OCI-M1 (cell line): ENCODE measurements at places on chromosomes 6 and 20.

DNA sequence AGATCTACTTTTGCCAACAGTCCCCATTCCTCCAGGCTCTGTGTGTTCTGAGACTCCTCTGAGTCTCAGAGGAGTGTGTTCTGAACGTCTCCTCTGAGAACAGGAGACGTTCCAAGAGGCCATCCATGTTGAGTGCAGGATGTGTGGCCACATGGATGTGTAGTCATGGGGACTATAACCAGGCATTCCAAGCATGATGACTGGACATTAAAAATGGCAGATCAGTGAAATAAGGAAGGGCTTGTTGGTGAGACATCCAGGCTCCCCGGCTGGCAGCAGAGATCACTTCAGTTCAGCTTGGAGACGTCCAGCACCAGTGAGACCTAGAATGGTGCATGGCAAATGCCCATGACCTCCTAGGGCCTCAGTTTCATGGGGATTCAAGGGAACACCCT lies 34.3 kb upstream of the POU5F1 start:
- no peak for DNase-seq

GRCh38 chr6:24802271-24803059 lies 3.7 kb upstream of the ARMH2 start:
- DNase-seq = no peak

DNA sequence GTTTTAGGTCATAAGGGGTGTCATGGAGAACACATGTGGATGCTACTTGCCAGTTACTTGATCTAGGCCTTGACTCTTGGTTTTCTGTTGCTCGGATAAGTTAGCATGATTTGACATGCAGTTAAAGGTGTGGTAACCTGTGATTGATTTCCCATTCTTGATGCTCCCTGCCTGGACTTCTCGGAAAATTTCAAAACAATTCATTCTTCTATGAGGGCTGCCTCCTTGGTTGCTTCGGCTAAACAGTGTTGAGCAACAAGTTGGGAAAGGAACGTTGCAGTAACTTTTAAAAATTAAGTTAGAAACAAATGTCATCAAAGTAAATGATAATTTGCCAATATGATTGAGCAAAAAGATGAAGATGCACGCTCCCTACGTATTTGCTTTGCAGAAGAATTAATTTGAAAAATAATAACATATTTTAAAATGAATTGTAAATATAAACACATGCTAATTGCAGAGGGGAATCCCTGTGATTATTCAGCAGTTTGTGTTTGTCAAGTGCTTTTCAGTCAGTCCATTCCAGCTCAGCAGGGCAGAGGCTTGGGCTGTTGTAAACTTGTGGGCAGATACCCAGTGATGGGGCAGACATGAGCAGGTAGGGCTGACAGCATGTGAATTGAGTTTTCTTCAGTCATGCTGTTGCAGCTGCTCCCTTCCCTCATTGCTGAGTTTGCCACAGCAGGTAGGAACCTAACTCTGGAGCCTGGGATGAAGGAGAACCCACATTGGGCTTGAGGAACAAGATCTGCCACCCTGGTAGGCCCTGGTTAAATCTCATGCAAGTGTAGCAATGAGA lies 110.2 kb downstream of the ESR1 start:
- DNase-seq = no peak

GRCh38 chr6:109486068-109486467 lies 3.0 kb upstream of the ZBTB24 start:
- no peak for DNase-seq

- no peak for DNase-seq
Observed at GRCh38 chr20:45098103-45098773, 2.7 kb downstream of the KCNS1 start.

- no peak for DNase-seq
Observed at GRCh38 chr20:2140561-2140960, 38.9 kb downstream of the STK35 start.

- no peak for DNase-seq
Observed at GRCh38 chr6:67345946-67346345, 1289.1 kb upstream of the ADGRB3 start.

DNA sequence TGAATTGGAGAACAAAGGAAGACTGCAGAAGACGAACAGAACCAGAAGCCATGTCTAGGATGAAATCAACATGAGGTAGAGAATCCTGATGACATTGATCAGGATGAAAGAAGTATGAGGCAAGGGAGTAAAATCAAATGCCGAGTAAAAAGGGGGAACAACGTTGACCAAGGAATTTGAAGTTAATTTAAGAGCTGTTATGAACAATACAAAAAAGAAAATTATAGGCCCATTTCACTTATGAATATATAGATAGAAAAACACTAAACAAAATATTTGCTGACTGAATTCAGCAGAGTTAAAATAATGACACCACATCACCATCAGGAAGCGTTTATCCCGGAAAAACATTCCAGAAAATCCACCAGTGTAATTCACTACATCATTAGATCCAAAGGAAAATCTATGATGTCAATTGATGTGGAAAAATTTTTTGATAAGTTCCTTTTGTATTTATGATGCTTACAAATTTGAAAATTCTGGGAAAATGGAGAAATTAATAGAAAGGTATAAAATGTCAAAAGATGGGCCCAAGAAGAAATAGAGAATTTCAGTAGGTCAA lies 8.1 kb upstream of the CCN5 start:
- DNase-seq = no peak

GRCh38 chr20:44166008-44166407 lies 21.0 kb downstream of the JPH2 start:
- no peak for DNase-seq

- no peak for DNase-seq
Observed at GRCh38 chr6:149114167-149114566, 203.3 kb upstream of the TAB2 start.

DNA sequence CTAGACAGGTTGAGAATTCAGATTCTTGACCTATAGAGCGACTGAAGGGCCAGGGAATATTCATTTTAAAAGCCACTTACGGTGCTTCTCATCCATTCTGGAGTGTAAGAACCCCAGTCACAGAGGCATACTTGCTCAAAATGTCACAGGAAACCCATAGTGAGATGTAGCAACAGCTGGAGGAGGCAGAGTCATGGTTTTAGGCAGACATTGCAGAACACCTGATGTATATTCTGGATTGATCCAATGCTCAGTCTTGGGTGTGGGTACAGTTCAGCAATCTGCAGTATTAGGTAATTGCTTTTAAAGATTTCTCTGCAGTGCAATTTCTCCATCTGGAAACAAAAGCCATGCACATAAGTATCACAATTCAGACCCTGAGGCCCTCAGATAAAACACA lies 137.4 kb upstream of the SLC22A23 start:
- no peak for DNase-seq

DNA sequence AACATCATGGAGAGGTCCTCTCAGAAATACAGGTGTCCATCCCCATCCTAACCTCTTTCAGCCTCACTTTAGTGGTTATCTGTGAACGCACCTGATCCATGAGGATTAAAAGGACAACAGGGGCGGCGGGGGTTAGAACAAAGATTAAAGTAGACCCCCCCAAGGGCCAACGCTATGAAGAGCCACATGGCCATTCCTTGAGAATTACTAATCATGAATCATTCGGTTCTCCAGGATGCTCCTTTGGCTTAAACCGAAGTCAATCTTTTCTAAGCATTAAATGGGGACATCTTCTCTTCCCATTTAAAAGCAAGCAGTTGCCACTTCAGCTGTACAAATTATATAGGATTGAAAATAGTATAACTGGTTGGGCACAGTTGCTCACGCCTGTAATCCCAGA lies 212.4 kb downstream of the GMPR start:
- no peak for DNase-seq

- no peak for DNase-seq
Observed at GRCh38 chr6:15176816-15177370, 69.0 kb upstream of the JARID2 start.

DNA sequence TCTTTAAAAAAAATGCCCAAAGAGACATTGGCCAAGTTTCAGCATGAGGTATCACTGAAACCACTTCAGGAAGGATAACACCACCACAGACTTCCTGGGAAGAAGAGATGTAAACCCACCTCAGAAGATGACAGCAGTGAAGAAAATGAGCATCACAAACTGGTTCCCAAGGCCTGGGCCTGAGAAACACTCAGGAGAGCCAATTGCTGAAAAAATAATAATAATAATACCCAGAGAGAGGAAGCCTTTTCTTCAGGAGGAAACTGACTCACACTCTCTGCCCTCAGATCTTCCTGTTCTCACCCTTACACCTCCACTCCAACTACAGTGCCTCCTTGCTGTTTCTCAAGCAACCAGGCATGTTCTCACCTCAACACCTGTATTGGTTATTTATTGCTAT lies 68.1 kb upstream of the MAFB start:
- no peak for DNase-seq

DNA sequence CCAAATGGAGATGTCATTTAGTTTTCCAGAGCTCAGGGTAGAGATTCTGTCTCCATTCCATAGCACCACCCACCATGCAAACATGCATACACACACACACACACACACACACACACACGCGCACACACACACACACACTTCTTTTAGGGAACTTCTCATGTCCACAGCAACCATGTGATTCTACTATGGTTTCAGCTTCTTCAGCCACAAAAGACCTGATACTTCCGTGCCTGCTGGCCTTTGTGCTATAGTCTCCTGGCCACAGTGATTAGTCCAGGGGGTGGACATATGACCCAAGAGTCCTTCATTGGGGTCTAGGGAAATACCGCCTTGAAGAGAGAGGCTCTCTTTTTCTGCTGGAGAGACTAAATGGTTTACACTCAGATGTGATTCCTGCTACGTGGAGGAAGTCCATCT lies 53.5 kb downstream of the CARMIL1 start:
- peak; percentile 72 for DNase-seq

DNA sequence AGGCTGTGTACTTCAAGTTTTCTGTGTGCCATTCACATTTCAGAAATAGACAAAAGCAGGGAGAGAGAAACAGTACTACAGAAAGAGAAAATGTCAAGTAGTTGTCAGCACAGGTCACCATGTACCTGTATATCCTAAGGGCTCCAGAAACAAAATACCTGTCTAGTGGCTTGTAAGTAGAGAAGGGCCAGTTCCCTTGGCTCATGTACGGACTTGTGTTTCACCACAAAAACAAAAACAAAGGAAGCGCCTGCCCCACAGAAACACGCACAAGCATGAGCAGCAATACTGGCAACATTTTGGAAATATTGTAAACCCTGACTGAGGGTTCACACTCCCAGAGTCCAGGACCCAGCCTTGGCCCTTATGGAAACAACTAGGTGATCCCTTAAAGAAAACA lies 44.3 kb downstream of the CNKSR3 start:
- no peak for DNase-seq

GRCh38 chr6:133115946-133116345 lies 125.2 kb upstream of the EYA4 start:
- DNase-seq = no peak

GRCh38 chr20:1160496-1160895 lies 24.3 kb downstream of the TMEM74B start:
- DNase-seq = no peak

GRCh38 chr20:25984933-25985332 lies 288.3 kb upstream of the ZNF337 start:
- DNase-seq = no peak

- no peak for DNase-seq
Observed at GRCh38 chr20:32798046-32798981, 21.4 kb upstream of the MAPRE1 start.

DNA sequence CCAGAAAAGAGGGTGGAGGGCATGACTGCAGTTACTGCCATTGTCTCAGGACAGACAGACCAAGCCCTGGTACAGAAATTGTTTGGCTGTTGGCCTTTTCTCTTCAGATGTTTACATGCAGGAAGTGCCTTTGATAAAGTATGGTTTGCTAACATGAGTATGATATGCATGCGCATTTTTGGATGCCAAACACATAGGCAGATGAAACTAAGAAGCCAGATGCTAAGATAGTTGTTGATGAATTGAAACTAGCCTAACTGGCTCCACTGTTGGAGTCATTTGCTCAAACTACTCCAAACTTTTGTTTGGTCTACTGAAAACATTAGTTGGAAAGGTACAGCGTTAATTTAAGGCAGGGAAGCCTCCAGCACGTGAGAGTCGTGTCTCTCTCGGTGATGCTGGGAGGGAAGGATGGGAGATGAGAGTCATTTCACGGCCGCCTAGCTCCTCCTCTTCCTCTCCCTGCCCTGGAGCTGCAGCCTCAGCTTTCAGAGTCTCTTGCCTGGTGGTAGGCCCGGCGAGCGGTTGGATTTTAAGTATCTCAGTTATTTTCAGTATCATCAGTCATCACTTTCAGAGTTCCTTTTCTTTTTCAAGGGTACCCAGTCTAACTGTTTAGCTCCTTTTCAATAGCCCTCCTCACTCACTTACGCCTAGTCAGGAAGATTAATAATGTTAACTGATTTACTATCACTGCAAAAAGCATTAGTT lies 29.7 kb downstream of the RREB1 start:
- DNase-seq = peak; percentile 85

- DNase-seq = no peak
Observed at GRCh38 chr6:112205427-112206109, 48.8 kb downstream of the LAMA4 start.

- DNase-seq = no peak
Observed at GRCh38 chr6:127937102-127937501, 36.2 kb upstream of the THEMIS start.
